Left lung (tissue), 14 donors: ENCODE measurements at places on chromosomes 11 and 22.

GRCh38 chr22:26545827-26546226 lies 33.6 kb upstream of the TFIP11 start:
- no peak for DNase-seq

GRCh38 chr22:48342016-48342415 lies 1485.7 kb downstream of the BRD1 start:
- DNase-seq, result no peak

- no peak for DNase-seq
These were observed 104.4 kb downstream of the STIM1 start for GRCh38 chr11:3959903-3960265.

DNA sequence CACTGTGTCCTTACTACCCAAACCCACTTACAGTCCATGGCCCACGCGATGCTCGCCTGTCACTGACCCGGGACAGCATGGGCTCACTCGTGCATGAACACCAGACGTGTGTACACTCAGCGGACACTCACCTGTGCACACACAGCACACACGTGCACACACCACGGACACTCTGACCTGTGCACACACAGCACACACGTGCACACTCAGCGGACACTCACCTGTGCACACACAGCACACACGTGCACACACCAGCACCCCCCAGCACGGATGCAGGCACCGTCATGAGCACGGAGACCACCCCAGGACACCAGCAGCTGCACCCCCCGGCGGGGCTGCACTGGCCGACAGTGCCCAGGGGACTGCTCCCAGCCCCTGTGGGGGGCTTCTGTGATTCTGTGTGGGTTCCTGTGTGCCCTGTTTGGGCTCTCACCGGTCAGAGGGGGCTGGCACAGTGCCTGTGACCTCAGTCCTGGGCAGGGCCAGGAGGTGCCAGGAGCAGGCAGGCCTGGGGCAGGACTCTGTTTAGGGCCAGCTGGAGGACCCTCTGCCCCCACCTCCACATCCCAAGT lies 20.2 kb downstream of the CRELD2 start:
- DNase-seq, result no peak

DNA sequence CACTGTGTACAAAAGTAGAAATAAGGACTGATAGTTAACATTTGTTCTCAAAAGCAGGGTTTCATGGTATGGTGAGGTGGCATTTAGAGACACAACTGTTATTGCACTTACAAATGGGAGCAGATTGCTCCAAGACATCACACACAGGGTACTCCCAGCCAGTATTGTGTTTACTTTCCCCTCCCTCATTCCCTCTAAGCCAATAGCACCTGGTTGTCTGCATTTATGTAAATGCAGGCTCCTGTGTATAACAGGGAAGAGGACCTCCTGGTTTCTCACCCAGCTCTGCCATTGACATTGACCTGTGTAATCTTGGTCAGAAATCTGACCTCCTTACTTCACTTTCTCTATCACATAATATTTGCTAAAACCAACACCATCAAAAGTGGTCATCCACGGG lies 154.4 kb downstream of the NAV2 start:
- no peak for DNase-seq

- no peak for DNase-seq
These were observed 25.7 kb downstream of the DRD4 start for GRCh38 chr11:662689-663274.
